Large intestine (tissue), 12 donors: ENCODE measurements at places on chromosomes 4 and X. TPM values are rescaled to one million over a fixed set of nuclear protein-coding genes. Genes with fewer than 3 reads are reported as not detected.
A peak's percentile ranks its signal among the peaks of the same experiment; 100 is the strongest.

Gene SHISA3
- polyA plus RNA-seq: 13.2 TPM

Gene SLC10A4
- polyA plus RNA-seq: 2.0 TPM

Gene TENM3
- polyA plus RNA-seq: 11.9 TPM

- H3K4me3 ChIP-seq: no peak overlapping the region
- H3K27ac ChIP-seq: no peak overlapping the region
Observed at GRCh38 chr4:151035328-151035727, 20.2 kb upstream of the LRBA start.

- H3K27ac ChIP-seq: peak within 1 kb of the TSS; percentile 96
- H3K4me1 ChIP-seq: peaks cover 29% of the 10 kb centered on the region
- no peaks in the 10 kb centered on the region for H3K36me3 ChIP-seq
- peak; percentile 90 for DNase-seq
- peak within 1 kb of the TSS; percentile 93 for H3K4me3 ChIP-seq
- H3K27me3 ChIP-seq: no peaks in the 10 kb centered on the region
Observed at GRCh38 chr4:42656944-42657792, at the start of gene ATP8A1. TSS of gene ATP8A1 (minus strand) at chr4:42657105. CDS start at chr4:42656873, 232 bp downstream.

GRCh38 chr4:69656653-69657158, 3.7 kb upstream of the UGT2A1 start:
- no peak for DNase-seq
- H3K27ac ChIP-seq: no peak overlapping the region
- H3K36me3 ChIP-seq: no peaks in the 10 kb centered on the region
- H3K4me1 ChIP-seq: no peaks in the 10 kb centered on the region
- no peaks in the 10 kb centered on the region for H3K27me3 ChIP-seq

DNA sequence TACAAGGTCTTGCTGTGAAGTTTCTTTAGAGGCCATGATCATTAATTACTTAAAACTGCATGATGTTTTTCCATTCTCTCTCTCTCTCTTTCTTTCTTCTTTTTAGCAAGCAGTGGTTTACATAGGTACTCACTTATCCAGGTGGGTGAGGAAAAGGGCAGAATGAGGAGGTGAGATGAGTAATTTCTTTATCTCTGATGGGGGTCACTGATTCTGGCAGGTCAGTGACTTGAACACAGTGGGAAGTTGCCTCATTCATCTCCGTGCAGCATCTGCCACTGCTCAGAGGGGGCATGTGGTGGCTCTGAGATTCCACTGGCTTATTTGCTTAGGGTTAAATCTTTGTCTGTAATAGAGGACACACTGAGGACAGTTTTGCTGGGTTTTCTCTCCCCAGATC, 62.6 kb downstream of the FAM114A1 start:
- H3K36me3 ChIP-seq: peaks cover 77% of the 10 kb centered on the region
- no peak for DNase-seq
- H3K4me3 ChIP-seq: no peak overlapping the region
- H3K27ac ChIP-seq: no peak overlapping the region

DNA sequence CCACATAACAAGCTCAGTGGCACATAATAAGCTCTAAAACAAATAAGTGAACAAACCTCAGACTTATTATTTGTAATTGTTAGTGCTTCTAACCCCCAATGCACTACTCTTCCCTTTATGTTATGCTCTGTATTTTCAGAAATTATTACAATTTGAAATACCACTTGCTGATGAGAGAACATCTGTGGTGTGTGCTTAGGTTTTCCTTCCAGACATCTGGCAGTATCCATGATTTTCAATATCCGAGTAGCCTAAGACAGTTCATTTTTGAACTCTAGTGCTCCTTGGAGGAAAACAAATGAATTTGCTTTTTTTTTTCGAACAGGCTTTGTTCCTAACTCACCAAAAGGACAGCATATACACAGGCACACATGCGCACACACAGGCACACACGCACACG, 278.7 kb upstream of the CLNK start:
- no peak for DNase-seq
- H3K27ac ChIP-seq: no peak overlapping the region
- H3K4me1 ChIP-seq: no peaks in the 10 kb centered on the region
- H3K36me3 ChIP-seq: no peaks in the 10 kb centered on the region
- no peaks in the 10 kb centered on the region for H3K27me3 ChIP-seq
